ENCODE measurements at places on chromosomes 6 and 20.

- peak; percentile 13 for DNase-seq
These were observed 18.4 kb upstream of the SLC22A1 start for GRCh38 chr6:160102956-160103824.

- no peak for DNase-seq
These were observed 7.2 kb upstream of the GATA5 start for GRCh38 chr20:62482974-62483373.

DNA sequence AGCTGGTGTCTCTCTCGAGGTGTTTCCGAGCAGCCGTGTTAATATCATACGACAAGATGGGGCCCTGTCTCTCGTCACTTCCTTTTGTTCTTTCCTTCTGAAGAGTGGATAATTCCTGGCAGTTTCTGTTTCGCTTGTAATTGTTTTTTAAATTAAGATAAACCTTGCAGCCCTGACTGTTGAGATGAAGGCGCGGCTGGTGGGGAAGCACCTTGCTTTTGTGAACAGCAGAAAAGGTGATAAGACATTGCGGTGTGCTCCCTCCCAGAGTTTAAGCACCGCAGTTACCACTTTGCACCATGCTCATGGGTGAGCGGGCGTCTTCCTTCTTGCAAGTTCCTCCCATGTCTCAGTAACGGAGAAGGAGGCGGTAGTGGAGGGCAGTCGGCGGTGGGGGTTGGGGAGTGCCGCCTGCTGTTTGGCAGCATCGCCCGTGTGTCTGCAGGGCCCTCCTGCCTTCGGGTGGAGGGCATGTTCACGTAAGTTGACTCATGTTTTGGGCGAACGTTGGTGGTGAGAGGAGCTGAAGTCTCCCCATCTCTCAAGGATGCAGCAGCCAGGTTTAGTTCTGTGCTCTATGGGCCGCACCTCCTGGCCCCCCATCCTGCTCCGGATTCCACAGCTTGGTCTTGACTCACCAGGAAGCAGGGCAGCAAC, 345.9 kb downstream of the TAF4 start:
- no peak for DNase-seq

GRCh38 chr20:51563486-51564332, 21.2 kb upstream of the NFATC2 start:
- DNase-seq = peak; percentile 75

GRCh38 chr6:151004383-151005024, 139.0 kb downstream of the MTHFD1L start:
- DNase-seq = peak; percentile 87

DNA sequence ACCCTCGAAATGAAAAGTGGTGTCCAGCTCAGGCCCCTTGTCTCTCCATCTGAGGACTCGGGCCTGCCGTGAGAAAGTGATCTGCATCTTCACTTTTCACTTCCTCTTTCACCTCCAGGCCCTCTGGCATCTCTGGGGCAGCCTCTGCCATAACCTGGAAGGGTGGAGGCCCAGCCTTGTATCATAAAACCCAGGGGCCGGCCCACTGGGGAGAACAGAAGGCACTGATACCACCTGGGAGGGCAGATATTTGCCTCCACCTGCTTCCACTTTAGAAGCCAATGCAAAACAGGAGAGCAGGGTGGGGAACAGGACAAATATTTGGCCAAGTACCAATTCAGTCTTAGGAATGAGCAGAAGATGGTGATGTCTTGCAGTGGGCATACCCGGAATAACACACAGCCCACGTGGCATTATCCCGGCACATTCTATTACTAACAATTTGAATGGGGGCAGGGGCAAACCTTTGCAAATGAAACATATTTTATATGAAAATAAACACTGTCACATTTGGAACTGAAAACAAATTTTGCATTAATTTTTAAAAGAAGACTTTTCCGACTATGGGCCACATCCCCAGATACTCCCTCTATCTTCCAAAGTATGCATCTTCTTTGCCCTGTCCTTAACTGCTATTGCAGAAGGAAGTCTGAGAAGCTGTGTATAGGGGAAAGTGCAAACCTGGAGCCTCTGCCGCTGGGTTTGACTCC, 69.2 kb upstream of the TBC1D7 start:
- DNase-seq = no peak

- DNase-seq = no peak
These were observed 119.9 kb downstream of the INSM1 start for GRCh38 chr20:20487811-20488210.

- peak; percentile 32 for DNase-seq
These were observed 650 bp upstream of the TTK start for GRCh38 chr6:80003826-80004172.

- no peak for DNase-seq
These were observed 46.9 kb upstream of the TAB2 start for GRCh38 chr6:149270616-149271015.

DNA sequence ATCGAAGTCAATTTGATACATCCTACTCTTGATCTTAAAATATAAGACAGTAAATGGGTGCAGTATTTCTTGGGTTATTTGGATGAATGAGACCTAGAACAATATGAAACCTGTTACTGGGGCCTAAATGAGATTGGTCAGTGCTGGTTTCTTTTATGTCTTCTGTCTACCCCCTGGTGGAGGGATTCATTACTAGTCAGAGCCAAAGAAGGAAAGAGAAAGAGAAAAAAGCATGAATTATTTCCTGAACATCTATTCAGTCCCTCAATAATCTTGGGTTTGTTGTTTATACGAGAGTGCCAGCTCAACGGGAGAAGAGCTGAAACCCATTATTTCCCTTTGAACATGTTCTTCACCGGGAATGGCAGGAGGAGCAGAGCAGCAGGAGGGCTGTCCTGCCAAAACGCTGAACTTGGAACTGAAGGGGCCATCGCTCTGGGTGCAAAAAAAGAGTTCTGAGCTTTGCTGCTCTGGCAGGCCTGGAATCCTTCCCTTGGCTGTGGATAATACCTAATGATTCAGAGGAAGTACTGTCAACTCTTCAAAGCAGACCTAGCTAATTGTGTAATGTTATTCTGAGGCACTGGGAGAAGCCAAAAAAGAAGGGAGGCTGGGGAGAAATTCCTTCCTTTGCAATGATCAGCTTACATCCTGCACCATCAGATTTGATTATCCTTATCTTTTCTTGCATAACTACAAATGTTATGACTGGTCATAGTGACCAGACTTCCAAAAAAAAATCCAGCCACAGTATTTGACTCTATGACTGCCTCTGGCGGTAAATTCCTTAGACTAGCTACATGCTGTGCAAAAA, 72.0 kb downstream of the BLOC1S5 start:
- DNase-seq = peak; percentile 35

- no peak for DNase-seq
These were observed 450.8 kb upstream of the SOX4 start for GRCh38 chr6:21142741-21143140.

- no peak for DNase-seq
These were observed 794.6 kb downstream of the TFAP2A start for GRCh38 chr6:9620263-9620662.

DNA sequence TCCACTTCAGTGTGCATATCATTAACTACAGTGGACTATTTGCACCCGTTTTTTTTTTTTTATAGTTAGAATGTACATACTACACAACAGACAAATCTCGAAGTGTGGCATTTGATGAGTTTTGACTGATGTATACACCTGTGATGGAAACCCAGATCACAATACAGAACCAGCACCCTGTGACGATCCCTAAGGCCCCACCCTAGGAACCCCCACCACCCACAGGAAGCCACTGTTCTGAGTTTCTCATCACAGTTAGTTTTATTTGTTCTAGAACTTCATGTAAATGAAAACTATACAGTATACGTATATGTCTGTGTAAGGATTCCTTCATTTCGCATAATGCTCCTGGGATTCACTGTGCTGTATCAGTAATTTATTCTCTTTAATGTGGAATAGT, 102.8 kb downstream of the IRF4 start:
- DNase-seq = no peak

DNA sequence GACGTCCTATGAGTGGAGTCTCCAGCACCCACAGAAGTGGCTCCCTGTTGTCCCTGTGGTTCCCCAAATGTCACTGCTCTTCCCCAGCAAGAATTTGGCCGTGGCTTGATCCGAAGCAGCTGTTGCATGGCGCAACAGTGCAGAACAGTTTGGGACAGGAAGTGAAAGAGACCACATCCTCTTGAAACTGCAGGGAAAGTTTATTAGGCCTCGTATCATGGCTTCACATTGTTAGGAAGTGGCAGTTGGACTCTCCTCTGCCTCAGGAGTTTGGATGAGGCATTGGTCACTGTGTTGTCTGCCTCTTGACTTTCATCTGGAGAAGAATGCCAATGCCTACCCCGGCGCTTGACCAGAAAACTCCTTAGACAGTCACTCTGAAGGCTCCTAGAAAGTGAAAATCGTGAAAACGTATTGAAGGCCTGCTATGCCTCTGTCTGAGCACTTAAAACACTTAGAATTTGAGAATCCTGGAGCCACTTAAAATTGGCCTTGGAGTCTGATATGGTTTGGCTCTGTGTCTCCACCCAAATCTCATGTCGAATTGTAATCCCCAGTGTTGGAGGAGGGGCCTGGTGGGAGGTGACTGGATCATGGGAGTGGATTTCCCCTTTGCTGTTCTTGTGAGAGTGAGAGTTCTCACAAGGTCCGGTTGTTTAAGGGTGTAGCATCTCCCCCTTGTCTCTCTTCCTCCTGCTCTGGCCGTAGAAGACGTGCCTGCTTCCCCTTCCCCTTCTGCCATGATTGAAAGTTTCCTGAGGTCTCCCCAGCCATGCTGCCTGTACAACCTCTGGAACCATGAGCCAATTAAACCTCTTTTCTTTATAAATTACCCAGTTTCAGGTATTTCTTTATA, 334.9 kb upstream of the JARID2 start:
- DNase-seq = no peak

DNA sequence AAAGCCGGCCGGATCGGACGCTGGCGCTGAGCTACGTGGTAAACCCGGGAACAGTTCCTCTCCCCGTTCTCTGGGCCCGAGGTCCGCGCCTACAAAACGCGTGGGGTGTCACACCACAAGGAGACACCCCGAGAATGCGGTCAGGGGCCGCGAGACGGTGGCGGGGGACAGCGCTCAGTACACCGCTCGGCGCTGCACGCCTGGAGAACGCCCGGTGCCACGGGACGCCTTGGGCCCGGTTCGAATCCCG, 670 bp downstream of the NCOA5 start:
- no peak for DNase-seq

DNA sequence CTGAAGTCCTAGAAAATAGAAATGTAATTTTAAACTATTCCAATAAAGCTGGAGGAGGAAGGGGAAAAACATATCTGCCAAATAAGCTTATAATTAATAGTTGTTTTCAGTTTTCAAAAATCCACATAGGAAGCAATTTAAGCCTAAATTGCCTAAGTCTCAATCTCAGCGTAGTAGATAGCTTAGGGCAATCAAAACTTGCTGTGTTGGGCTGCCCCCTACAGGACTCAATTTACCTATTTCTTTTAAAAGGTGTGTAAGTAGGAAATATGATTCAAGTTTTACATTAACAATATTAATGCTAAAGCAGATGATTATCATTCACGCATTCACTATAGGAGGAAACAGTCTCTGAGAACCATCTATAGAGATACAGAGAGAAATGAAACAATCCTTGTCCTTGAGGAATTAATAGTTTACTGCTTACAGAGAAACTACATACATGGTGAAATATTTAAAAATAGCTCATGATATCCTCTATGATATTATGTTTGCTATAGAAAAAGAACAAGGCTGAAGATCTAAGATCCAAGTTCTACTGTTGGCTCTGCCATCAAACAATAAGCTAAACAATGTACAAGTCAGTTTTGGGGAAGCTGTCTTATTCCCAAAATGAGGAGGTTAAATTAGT, 102.1 kb downstream of the ATG5 start:
- DNase-seq = peak; percentile 73

- no peak for DNase-seq
These were observed 57.2 kb upstream of the MTRF1L start for GRCh38 chr6:153059757-153060156.

DNA sequence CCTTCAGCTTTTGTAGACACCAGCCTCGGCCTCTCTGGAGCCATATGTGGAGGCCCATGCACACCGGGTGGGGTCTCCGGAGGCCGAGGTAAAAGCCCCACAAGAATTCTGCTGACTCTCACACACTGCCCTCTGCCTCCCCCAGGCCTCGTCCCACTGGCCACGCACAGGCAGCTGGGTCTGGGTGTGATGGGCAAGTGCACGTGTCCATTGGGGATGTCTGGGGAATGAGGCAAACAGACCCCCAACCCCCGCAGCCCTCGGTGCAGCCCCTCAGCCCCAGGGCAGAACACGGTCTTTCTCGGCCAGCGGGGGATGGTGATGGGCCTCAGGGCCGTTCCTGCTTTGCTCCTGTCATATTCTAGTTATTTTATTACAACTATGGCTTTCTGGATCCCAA, 44.0 kb upstream of the GATA5 start:
- DNase-seq = no peak

All from fibroblast of the conjunctiva (primary cell).